Tibial nerve (tissue), 4 donors: ENCODE measurements at places on chromosomes 16 and 17. TPM values are rescaled to one million over a fixed set of nuclear protein-coding genes. Genes with fewer than 3 reads are reported as not detected.

- no peak for DNase-seq
Observed at GRCh38 chr17:29664743-29665480, 42.2 kb upstream of the CORO6 start.

- DNase-seq: no peak
Observed at GRCh38 chr17:37365589-37365988, 10.2 kb upstream of the C17orf78 start.

SCRN2 gene
- 56.4 TPM for total RNA-seq

DNA sequence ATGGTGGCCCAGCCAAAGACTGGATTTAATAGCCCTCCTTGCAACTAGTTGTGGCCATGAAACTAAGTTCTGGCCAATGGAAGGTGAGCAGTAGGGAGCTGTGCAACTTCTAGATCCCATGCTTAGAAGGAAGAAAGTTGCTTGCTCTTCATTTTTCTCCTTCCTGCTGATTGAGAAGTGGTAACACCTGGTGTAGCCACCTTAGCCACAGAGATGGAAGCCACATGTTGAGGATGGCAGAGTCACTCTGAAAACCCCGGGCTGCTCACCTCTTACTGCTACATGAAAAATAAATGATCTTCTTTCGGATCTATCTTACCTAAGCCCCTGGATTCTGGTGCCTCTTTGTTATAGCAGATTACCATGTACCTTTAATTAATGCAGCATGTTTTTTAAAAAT is 10.3 kb upstream of the ATP5MC1 start:
- no peak for DNase-seq

DNA sequence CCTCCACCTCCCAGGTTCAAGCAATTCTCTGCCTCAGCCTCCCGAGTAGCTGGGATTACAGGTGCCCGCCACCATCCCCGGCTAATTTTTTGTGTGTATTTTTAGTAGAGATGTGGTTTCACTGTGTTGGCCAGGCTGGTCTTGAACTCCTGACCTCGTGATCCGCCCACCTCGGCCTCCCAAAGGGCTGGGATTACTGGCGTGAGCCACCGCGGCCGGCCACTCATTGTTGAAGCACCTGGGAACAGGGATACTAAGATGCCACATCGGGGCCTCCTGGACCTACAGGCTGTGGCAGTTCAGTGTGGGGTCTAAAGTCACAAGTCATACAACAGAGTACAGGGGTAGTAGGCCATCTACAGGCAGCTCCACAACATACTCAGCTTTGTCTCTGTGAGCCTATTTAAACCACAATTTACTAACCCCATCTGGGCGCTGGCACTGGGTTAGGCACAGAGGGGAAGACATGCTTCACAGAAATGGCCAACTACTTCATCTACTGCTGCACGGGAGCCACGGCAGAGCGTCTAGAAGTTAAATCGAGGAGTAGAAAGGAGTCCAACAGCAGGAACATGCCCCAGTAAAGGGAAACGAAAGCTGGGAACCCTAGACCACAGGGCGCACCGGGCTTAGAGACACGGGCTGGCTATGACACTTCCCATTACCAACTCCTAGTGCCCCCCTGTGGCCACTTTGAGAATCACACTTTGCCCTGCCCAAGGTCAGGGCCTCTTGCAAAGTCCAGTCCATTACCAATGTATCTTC is 4.3 kb downstream of the VAMP2 start:
- peak; percentile 96 for DNase-seq

DNA sequence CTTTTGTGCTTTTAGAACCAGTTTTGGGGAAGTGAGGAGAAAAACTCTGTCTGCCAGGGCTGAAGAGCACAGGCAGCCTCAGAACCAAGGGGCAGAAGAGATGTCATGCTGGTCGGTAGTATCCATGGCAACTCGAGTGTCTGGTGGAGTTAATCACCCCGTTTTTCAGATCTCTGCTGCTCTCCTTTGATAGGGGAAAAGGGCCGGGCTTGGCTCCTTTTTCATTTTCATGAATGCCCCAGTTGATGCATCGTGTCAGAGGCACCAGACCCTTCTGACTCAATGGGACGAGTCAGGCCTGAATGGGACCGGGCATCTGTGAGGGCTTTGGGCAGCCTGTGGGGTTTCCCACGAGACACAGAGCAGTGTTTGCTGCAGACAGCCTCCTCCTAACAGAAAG is 304.6 kb downstream of the ABCC12 start:
- DNase-seq: no peak

DNA sequence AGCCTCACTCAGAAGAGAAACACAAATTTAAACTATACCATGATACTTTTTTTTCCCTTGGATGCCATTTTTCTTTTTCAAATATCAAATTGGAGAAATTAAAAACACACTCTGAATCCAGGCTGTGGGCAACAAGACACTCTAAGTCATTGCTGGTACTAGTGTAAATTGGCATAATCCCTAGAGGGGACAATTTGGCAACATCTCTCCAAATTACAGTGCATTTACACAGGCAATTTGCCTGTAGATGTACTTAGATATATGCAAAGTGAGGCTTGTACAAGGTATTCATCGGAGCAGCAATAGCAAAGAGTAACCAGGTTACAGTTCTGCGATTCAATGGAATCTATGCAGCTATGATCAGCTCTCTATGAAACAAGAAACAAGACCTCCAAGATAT is 6.7 kb upstream of the GUCY2D start:
- DNase-seq: no peak

DNA sequence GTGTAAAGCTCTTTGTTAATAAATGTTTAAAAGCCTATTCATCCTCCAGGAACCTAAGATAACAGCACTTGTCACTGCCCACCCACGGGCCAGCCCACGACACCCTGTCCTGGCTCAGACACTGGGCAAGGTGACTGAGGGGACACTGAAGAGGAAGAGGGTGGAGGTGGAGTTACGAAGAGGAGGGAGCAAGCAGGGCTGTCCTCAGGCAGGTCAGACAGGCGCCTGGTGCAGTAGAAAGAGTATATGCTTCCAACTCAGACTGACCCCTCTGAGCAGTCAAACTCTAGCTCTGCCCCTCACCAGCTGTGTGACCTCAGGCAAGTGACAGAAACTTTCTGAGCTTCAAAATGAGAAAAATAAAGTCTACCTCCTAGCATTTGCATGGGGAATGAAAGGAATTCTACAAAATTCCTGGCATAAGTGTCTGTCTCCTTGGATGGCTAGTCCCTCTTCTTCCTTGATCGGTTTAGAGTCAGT is 22.8 kb downstream of the TEX2 start:
- no peak for DNase-seq

DNA sequence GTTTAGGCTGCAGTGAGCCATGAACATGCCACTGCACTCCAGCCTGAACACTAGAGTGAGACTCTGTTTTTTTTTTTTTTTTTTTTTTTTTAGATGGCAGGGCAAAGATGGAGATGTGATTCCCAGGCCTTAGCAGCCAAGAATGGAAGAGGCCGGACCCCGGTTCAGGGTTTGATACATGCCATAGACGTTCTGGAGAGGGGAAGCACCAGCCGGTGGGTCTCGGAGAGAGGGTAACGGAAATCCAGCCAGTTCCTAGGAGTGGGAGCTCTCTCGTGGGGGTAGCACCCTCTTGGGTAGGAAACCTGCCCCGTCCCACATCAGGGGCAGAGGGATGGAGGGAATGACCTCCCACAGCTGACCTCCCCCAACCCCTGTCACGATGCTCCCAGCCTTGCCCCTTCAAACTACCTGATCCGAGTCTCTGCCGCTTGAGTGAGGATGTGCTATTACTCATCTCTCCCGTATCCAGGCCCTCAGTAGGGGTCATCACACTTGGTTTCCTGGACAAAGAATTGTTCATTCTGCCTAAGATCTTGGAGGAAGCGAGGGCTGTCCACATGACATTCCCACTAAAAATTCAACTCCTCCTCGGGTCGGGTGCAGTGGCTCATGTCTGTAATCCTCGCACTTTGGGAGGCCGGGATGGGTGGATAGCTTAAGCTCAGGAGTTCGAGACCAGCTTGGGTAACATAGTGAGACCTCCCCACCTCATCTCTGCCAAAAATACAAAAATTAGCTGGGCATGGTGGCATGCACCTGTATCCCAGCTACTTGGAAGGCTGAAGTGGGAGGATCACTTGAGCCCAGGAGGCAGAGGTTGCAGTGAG is 47.3 kb downstream of the MIS12 start:
- no peak for DNase-seq

DNA sequence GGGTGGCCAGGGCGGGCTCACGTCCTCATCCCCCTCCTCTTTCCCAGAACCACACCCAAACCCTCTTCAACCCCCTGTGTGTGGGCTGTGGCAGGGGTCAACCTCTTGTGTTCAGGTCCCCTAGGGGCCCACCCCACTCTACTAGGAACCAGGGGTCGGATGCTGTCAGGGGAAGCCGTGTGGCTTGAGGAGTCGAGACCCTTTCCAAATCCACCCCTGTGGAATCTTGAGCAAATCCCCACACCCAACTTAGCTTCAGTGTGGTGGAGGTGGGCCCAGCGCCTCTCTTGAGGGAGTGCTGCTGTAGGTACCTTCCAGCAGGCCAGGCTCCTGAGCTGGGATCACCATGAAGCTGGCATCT is 121.5 kb downstream of the MRM1 start:
- no peak for DNase-seq

DNA sequence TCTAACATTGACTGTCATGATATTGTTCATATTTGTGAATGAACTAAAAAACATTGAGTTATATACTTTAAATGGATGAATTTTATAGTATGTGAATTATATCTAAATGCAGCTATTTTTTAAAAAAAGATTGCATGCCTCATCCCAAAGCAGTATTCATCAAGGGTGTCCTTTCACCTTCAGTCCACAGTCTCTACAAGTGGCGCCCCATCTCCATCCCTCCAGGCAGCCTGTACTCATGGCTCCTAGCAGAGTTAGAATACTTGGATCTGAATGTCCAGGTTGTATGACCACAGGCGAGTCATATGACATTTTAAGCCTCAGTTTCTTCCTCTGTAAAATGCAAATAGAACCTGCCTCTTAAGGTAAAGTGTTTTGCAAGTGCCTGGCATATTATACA is 69.8 kb downstream of the TMEM100 start:
- no peak for DNase-seq

ZNF423 gene
- 15.9 TPM for total RNA-seq

SLC16A13 gene
- total RNA-seq: 0.42 TPM

GRCh38 chr17:60442271-60443173 is 20.2 kb downstream of the CHCT1 start:
- DNase-seq: no peak

DNA sequence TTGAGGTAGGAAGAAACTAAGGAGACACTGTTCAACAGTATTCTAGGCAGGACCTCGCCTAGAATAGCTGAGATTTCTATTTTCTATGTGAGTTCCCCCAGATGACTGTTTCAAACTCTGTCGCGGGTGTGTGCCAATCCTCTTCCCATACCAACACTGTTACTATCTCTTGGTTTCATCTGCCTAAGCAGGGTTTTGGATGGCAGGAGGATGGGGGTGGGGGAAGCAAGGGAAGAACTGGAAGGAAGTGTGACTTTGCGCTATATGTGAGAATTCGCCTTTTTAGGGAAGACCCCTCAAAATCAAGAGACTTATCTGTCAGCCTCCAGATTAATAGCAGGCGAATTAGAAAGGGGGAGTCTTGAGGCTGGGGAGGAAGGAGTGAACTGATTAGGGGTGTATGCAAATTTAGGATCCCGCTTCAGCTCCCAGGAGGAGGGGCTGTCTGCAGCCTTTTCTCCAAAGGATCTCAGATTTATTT is 521 bp upstream of the G6PC3 start:
- DNase-seq: no peak

OXLD1 gene
- 36.2 TPM for total RNA-seq

DNA sequence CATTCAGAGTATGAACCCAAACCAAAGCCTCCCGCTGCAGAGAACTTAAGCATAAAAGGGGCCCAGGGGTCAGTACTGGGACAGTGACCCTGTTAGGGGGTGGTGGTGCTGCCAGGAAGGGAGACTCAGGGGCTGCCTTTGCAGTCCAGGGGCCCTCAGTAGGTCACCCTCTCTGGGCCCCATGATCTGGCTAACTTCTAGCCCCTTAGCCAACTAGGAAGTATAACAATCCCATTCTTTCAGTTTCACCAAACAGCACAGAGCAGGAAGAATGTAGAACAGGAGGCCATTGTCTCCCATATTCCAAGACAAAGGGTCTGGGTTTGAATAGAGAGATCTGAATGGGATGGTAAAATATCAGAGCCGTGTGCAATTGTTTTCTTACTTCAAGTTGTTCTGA is 378.6 kb upstream of the C16orf82 start:
- no peak for DNase-seq

DNA sequence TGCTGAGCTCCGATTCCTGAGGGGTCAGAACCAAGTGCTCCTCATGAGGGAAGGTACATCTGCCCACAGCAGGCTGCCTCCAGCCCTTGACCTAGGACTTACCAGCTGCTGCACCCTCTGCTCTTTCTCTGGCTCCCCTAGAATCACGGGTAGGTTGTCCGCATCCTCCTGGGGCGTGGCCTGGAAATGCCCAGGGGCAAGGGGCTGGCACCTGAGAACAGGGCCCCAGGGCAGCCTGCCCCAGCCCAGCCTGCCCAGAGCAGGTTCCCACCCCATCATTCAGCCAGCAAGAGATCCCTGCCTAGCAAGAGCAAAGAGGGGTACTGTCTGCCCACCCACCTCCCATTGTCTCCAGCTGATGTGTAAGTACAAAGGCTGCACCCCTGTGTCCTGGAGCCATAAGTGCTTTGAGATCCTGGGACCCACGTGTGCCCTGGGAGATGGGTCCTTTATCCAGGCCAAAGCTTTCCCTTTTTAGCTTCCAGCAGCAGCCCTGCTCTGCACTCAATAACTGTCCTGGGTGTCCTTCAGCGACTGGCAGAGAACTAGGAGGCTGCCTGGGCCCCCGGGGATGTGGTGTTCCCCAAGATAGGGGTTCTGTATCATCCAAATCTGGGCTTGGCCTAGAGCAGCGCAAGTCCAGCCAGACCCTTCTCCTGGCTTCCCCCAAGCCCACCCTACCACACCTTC is 5.1 kb downstream of the TSPOAP1 start:
- no peak for DNase-seq

DNA sequence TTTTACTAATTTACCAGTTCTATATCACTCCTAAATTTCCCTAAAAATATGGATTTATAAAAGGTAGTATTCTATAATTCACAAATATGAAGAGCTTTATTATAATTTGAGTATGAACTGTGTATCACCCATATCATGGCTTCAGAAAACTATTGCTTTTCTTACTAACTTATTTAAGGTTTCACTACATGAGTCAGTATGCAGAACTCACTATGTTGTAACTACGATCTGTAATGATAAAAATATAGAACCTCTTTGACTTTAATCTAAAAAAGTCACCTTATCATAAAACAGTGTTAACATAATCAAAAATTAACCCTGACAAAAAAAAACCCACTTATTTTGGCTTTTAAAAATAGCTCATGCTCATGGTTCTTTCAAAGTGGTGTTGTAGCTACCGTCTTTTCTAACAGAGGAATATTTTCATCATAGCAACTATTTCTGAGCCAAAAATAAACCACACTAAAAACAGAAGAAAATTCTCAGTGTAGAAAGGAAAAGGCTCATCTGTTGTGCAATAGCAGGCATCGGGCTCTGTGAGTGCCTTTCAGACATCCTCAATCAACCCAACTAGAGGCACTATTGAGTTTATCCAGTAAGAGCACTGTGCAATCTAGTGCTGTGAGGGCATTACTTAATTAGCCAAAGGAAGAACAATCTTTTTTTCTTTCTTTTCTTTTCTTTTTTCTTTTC is 42.1 kb downstream of the ITGAM start:
- DNase-seq: peak; percentile 21
